ENCODE measurements at places on chromosomes 1 and 21. TPM values are rescaled to one million over a fixed set of nuclear protein-coding genes. Genes with fewer than 3 reads are reported as not detected.

GRCh38 chr1:84936116-84936810 is 43.3 kb upstream of the LPAR3 start:
- no peaks in the 10 kb centered on the region for H3K4me1 ChIP-seq
- H3K36me3 ChIP-seq, result no peaks in the 10 kb centered on the region
- H3K27me3 ChIP-seq, result no peaks in the 10 kb centered on the region

GRCh38 chr1:165632491-165632890 is 1.5 kb downstream of the MGST3 start:
- peaks cover 54% of the 10 kb centered on the region for H3K4me1 ChIP-seq
- peak overlapping the region; percentile 56 for H3K4me3 ChIP-seq
- DNase-seq, result no peak
- H3K36me3 ChIP-seq, result no peaks in the 10 kb centered on the region

DNA sequence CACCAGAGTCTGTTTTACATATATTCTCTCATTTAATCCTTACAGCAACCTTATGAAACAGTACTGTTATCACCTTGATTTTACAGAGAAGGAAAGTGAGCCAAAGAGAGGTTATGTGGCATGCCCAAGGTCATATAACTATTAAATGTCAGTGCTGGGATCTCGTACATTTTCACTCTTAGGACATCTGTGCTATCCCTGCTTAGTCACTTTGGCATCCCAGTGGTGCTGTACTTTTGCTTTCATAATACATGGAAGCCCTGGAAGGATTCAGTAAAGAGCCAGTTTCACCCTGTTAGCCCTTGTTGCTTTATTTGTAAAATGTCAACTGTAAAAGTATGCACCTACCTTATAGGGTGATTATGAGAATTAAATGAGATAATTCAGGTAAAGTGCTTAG is 104.4 kb downstream of the NFIA start:
- H3K36me3 ChIP-seq, result no peaks in the 10 kb centered on the region
- no peak overlapping the region for H3K4me3 ChIP-seq
- DNase-seq, result no peak
- H3K27ac ChIP-seq, result peak overlapping the region; percentile 40
- no peaks in the 10 kb centered on the region for H3K27me3 ChIP-seq
- peaks cover 54% of the 10 kb centered on the region for H3K4me1 ChIP-seq

DNA sequence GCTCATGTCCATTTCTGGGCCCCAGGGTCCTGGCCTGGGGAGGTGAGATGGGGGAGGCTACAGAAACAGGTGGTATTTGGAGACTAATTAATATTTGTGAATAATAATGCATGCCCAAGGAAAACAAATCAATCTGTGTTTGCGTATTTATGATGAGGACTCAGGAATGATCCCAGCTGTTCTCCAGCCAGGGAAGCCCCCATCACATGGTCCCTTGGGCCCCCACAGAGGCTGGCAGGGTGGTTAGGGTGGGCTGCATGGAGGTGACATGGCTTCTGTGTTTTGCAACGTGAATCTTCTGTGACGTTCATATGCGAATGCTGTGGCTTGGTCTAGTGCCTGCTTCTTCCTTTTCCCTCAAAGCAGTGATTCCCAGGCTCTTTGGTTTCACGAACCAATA is 10.5 kb downstream of the PTPRF start:
- no peak overlapping the region for H3K4me3 ChIP-seq
- H3K36me3 ChIP-seq, result no peaks in the 10 kb centered on the region
- DNase-seq, result no peak
- peak overlapping the region; percentile 71 for H3K27ac ChIP-seq
- peaks cover 33% of the 10 kb centered on the region for H3K4me1 ChIP-seq

- H3K4me3 ChIP-seq, result no peak overlapping the region
- no peaks in the 10 kb centered on the region for H3K27me3 ChIP-seq
- no peak overlapping the region for H3K27ac ChIP-seq
Measured at GRCh38 chr1:152486400-152487006, 24.1 kb upstream of the LCE5A start.

DNA sequence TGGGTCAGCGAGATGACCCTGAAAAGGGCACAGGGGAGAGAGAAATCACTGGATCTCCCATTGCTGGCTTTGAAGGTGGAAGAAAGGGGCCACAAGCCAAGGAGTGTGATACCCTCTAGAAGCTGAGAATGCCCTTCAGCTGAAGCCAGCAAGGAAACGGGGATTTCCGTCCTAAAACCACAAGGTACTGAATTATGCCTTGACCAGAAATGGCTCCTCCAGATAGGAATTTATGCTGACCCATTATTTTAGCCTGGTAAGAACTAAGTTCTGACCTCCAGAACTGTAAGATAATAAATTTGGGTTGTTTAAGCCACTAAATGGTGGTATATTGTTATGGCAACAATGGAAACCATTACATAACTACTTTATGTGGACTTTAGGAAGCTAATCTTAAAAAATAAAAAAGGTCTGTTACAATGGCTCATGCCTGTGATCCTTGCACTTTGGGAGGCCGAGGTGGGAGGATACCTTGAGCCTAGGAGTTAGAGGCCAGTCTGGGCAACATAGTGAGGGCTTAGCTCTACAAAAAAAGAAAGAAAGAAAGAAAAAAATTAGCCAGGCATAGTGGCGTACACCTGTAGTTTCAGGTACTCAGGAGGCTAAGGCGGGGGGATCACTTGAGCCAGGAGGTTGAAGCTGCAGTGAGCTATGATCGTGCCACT is 3.6 kb upstream of the H6PD start:
- H3K27ac ChIP-seq, result no peak overlapping the region
- H3K4me1 ChIP-seq, result peaks cover 8% of the 10 kb centered on the region
- DNase-seq, result no peak
- no peaks in the 10 kb centered on the region for H3K36me3 ChIP-seq
- H3K27me3 ChIP-seq, result no peaks in the 10 kb centered on the region

DNA sequence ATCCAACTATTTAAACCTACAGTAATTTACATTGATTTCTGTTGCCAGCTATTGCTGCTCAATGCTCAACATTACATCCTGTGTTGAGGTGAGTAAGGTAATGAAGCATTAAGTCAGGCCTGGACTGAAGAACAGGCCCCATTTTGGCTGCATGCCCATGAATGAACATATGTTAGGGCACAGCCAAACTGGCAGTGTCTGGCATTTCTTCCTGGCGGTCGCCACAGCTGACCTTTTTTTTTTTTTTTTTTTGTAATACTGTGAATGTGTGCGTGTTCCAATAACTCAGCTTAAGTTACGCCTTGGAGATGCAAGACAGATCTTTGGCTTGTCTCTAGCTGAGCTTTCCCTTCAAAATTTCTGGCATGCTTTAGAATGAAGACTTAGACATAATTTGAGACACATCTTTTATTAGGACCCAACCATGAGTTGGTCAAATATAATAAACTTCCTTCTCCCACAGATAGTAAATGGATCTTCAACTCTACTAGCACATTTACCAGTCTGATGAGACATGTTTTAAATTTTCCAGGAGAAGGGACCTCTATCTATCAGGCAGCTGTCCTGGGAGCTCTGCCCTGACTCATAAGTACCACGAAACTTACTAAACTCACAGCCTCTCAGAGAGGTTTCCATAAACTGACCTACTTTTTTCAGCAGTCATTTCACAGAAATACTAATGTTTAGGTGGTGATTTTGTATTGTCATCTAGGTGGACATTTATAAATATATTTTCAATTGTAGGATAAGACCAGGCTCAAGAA is 341.1 kb upstream of the RUNX1 start:
- H3K27me3 ChIP-seq, result no peaks in the 10 kb centered on the region
- no peaks in the 10 kb centered on the region for H3K36me3 ChIP-seq
- H3K4me3 ChIP-seq, result no peak overlapping the region
- H3K27ac ChIP-seq, result no peak overlapping the region
- peak; percentile 29 for DNase-seq

GRCh38 chr1:205667909-205668643 is 12.2 kb downstream of the SLC45A3 start:
- no peak overlapping the region for H3K4me3 ChIP-seq
- H3K27me3 ChIP-seq, result no peaks in the 10 kb centered on the region
- no peaks in the 10 kb centered on the region for H3K36me3 ChIP-seq
- no peak for DNase-seq
- no peak overlapping the region for H3K27ac ChIP-seq

GRCh38 chr1:182617014-182617429 is 12.8 kb upstream of the RGS16 start:
- no peaks in the 10 kb centered on the region for H3K27me3 ChIP-seq
- H3K4me3 ChIP-seq, result no peak overlapping the region
- peaks cover 38% of the 10 kb centered on the region for H3K4me1 ChIP-seq

- no peak for DNase-seq
- H3K4me1 ChIP-seq, result no peaks in the 10 kb centered on the region
- H3K27ac ChIP-seq, result no peak overlapping the region
- no peaks in the 10 kb centered on the region for H3K27me3 ChIP-seq
Measured at GRCh38 chr1:59752556-59753414, 62.0 kb upstream of the HOOK1 start.

- no peak within 1 kb of the TSS for H3K27ac ChIP-seq
- H3K36me3 ChIP-seq, result no peaks in the 10 kb centered on the region
- DNase-seq, result no peak
- no peaks in the 10 kb centered on the region for H3K4me1 ChIP-seq
Measured at GRCh38 chr1:22001409-22001808, at the start of gene CELA3A. TSS of gene CELA3A (plus strand) at chr1:22001657. CDS start at chr1:22001675, 18 bp downstream.

DNA sequence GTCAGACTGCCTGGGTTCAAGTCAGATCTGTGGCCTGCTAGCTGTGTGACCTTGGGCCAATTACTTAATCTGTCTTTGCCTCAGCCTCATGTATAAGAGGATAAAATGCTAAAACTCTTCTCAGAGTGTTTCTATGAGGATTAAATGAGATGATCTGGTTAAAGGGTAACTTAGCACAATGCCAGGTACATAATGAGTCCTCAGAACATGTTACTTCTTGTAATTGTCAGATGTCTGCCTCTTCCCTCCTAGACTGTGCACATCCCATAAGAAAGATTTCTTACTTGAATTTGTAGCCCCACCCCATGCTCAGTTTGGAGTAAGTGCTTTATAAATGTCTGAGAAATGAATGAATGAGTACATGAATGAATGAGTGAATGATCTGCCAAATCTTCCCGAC is 34.6 kb upstream of the HIVEP3 start:
- H3K27ac ChIP-seq, result no peak overlapping the region
- no peak overlapping the region for H3K4me3 ChIP-seq
- H3K4me1 ChIP-seq, result no peaks in the 10 kb centered on the region
- H3K36me3 ChIP-seq, result no peaks in the 10 kb centered on the region
- no peak for DNase-seq

DNA sequence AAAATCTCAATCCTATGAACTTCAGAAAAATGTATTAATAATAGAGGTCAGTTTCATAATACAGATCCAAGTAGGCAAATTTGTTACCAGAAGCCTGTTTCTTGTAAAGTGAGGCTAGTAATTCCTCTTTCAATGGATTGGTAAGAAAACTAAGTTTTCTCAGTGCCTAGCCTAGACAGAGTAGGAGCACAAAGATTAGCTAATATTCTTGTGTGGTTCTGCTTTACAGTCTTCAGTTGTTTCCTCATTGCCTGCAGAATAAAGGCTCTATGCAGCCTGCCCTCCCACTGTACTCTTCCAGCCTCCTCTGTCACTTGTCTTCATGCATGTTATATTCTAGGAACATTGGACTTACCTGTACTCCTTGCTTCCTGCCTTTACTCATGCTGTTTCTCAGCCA is 2.4 kb upstream of the PPP1R15B start:
- H3K27me3 ChIP-seq, result no peaks in the 10 kb centered on the region
- DNase-seq, result no peak
- H3K4me3 ChIP-seq, result no peak overlapping the region

DNA sequence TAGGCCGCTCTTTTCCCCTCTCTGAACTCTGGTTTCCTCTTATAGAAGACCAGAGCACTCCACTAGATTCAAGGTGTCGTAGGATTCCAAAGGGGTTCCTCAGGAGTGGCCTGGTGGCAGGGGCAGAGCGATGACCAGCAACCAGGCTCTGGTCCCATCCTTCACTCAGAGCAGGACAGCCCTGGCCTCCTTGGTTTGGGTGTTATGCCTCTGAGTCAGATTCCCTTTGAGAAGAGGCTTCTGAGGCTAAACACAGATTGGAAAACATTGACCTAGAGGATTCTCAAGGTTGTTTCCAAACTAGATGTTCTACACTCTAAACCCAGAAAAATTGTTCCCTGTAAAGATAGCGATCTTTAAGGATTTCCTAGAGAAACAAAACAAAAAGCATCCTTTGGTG is 49.8 kb upstream of the IKBKE start:
- no peak overlapping the region for H3K4me3 ChIP-seq
- H3K27me3 ChIP-seq, result no peaks in the 10 kb centered on the region
- peaks cover 7% of the 10 kb centered on the region for H3K36me3 ChIP-seq
- no peaks in the 10 kb centered on the region for H3K4me1 ChIP-seq
- H3K27ac ChIP-seq, result no peak overlapping the region

DNA sequence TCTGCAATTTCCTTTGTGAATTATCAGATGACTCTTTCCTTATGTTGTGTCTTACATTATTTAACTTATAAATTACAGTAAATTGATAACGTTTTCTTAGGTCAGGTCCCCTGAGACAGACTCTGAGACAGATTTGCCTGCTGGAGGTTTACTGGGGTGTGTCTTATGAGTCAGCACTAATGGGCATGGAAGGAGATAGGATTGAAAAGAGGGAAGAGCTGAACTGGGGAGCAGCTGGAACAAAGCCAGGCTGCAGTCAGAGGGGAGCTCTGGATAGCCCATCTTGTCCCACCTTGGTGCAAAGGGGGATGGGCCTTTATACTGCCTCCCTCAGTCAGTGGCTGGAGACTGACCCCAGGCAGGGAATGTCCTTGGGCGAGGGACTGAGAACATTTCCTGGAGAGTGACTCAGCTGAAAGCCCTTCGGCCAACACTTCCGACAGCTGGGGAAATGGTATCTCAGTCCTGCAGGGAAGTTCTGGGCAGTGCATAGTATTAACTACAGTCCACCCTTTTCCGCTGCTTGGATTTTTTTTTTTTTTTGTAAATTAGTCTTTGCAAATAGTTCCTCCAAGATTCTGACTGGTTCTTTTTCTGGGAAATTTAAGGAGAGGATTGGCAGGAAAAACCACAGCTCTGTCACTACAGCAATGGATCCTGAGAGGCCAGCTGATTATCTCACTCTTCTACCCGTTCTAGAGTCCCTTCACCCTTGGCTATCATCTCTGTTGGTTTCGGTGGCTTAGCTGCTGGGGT is 39.1 kb upstream of the CDC42BPA start:
- peak; percentile 25 for DNase-seq
- peak overlapping the region; percentile 45 for H3K27ac ChIP-seq
- H3K36me3 ChIP-seq, result no peaks in the 10 kb centered on the region
- no peaks in the 10 kb centered on the region for H3K27me3 ChIP-seq
- no peaks in the 10 kb centered on the region for H3K4me1 ChIP-seq

DNA sequence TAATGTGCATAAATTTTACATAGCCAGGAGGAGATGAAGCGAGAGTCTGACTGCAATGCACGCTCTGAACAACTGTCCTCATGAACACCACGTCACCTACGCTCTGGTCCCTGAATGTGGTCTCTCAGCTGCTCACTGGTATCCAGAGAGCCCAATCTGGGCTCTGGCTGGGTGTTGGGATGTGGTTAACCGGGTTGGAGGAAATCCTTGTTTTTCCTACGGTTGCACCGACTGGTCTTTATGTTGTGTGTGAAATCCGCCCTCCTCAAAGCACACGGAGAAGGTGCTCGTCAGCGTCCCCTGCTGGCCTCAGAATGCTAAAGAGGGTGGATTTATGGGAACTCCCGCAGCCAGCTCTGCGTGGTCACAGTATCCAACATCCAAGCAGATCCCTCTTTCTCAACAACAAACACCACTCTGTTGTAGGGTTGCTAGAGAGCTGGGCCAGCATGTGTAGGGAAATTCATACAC is 51.8 kb upstream of the FAM89A start:
- no peaks in the 10 kb centered on the region for H3K36me3 ChIP-seq
- DNase-seq, result no peak
- H3K4me3 ChIP-seq, result no peak overlapping the region
- no peak overlapping the region for H3K27ac ChIP-seq
- H3K4me1 ChIP-seq, result no peaks in the 10 kb centered on the region

Gene RXFP4
- not detected for total RNA-seq

Gene DEPDC1
- 0.13 TPM for total RNA-seq

Gene IFI44L
- total RNA-seq, result 8.6 TPM

Gene EVA1C
- 25.4 TPM for total RNA-seq

Gene C1orf94
- total RNA-seq, result not detected

Gene PTPRF
- 69.7 TPM for total RNA-seq

Gene CHI3L2
- 18.5 TPM for total RNA-seq

Gene UBE2G2
- total RNA-seq, result 92.1 TPM

Gene GPR89A
- total RNA-seq, result 41.8 TPM

Data from thyroid gland (tissue), 4 donors.